COLO829 (cell line): ENCODE measurements at places on chromosomes 1 and 21.
A peak's percentile ranks its signal among the peaks of the same experiment; 100 is the strongest.

DNA sequence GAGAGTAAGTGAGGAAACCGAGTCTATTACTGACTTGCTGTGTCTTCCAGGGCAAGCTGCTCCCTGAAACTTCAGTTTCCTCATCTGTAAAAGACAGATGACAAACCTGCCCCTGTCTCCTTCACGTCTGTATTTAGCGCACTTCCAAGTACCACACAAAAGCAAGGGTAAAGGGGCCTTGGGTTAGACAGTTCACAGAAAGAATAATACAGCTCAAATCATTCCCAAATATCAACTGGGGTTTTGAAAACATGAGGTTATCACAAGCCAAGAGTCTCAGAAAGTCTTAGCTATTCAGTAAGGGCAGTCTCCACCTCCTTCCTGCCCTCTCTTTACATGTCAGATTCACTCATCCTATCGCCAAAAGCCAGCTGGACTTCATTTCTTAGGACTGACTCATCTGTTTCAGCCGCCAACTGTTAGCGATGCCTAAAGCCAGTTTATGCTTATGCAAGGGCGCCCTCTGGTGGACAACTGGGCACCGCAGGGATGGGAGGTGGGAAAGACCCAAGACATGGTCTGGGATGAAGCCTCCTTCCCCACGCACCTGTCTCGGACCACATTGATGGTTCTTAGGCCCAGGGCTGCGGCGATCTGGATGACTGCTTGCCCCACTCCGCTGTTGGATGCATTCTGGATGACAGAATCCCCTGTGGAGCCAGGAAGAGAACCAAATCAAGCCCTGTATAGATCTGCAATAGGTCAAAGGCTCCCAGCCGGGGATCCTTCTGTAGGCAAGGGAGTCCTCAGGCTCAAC is 21.1 kb upstream of the SRSF4 start:
- peak; percentile 93 for DNase-seq

DNA sequence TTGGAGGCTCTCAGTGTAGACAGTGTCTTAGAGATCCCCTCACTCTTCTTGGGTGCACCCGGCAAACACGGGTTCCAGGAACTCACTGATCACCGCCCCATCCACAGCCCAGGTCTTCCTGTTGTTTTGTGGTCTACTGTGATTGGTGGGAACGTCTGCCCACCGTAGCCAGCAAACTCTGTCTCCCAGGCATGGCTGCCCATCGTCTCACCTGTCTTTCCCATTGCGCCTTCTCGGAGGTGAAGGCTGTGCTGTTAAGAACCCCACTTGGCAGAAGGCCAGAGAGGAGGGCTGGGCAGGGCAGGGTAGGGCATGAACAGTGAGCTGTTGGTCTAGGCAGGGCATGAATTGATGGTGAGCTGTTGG is 14.1 kb upstream of the KCNA2 start:
- DNase-seq = no peak

DNA sequence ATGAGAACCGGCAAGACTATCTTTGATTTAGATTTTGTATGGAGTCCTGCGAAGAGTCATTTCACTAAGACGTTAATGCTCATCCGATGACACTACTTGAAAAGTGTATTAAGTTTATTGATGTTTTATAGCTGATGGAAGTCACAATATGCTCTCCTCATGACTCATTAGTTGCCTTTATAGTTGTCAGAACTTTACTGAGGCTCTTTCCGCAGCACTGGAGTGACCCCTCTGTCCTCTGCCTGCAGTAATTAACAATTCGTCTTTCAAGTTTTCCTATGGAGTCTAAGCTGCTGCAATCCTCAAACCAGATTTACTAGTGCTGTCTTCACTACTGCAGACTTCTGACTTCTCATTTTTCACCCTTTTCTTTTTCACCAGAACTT is 853 bp downstream of the USP16 start:
- no peak for DNase-seq

DNA sequence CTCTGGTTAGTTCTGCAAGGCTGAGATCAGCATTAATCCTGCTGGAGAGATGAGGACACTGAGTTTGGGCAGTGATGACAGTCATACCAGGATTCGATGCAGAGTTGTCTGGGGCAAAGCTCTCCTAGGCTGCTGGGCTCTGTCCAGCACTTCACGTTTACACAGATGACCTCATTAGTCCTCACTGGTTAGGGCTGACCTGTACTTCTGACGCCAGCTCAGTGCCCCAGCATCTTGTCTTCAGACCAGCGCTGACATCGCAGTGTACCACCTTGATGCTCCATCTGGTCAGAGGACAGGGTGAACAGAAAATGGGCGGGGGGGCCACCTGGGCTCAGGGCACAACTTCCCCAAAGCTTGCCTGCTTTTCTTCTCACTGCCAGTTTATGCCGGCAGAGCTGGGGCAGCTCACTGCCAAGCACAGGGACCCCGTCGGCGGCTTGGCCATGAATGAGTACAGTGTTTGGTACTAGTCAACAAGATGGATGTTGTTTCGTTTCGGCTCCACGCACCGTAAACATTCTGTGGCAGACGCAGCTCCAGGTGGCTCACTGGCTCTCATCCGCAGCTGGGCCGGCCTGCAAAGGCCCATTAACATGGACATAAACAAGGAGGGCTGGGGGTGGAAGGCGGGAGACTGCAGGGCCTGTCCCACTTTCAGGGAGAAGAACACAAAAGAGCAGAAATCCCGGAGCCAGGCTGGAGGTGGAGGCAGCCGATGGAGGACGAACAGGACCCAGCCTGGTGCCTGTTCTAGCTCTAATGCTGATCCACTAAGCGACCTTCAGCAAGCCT is 118.7 kb downstream of the GLIS1 start:
- DNase-seq = no peak

DNA sequence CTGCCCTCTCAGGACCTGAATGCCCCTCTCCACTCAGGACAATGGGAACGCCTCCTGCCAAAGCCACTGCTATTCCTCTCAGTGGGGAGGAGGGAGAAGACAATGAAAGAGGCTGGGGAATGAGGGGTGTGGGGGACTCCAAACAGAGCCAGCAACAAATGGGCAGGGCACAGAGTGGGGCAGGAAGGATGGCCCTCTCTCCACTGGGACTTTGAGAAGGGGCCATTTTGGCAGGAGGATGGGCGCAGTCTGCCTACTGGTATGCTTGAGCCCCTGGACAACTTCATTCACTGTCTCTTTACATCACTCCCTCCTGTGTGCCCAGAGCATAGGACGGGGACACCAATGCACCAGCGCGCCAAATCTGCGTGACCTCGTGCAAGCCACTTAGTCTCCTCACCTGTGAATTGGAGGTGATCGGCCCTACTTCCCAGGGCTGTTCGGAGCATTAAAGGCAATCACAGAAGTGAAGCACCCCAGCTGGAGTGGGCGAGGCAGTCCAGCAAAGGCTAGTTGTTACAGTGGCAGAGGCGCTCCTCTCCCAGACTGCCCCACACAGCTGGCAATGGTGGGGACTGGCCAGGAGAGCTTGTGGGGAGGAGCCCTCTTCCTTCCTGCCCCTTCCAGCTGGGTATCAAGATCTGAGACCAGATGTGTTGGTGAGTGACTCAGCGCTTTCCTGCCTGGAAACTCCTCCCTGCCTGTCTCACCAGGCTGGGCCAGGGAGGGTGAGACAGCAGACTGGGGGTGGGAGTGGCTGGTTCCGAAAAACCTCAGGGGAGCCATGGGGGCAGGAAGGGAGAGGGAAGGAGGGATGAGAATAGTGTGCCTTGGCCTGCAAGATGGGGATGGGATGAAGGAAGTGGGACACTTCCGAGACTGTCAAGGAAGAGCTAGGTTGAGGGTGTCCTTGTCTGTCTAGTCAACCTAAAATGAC is 22.4 kb upstream of the SYNC start:
- DNase-seq = peak; percentile 60

DNA sequence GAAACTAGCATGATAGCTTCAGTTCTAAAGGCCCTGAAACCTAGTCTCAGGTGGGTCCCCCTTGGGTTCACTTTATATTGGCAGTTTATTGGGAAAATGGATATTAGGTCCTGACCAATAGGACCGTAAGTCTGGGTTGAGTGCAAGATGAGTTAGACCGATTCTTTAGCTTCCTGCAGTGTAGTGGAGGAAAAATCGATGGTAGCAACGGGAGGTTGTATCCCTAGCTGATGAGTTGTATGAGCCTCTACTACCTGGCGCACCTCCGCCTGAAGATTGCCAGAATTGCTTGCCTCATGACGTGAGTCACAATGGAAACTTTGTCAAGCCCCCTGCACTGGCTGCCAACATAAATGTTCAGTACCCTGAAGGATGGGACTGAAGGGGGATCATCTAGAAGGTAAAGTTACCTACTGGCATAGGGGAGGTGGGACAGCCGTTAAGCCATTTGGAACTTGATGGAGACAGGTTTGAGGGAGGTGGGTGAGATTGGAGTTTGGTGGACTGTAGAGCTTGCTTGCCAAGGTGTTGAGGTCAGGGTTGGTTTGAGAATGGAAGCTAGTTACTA is 3.9 kb downstream of the RCC1 start:
- DNase-seq = no peak

DNA sequence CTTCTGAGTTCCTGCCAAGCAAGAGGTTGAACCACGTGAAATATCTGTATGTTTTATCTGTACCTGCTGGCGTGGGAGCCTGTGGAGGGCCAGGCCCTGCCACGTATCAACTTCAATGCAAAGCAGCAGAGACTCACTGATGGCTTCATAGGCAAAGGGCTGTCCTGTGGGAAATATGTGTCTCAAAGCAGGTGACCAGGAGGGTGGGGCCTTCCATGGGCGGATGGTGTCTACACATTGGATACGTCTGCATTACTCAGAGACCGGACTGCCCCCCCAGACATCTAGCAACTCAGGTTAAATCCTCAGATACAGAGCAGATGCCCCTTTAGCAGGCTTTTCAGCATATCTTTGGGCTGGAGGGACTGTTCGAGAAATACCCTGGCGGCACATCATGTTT is 210.8 kb upstream of the C1orf174 start:
- DNase-seq = no peak

- DNase-seq = no peak
Observed at GRCh38 chr1:235074523-235075047, 54.1 kb downstream of the TOMM20 start.

DNA sequence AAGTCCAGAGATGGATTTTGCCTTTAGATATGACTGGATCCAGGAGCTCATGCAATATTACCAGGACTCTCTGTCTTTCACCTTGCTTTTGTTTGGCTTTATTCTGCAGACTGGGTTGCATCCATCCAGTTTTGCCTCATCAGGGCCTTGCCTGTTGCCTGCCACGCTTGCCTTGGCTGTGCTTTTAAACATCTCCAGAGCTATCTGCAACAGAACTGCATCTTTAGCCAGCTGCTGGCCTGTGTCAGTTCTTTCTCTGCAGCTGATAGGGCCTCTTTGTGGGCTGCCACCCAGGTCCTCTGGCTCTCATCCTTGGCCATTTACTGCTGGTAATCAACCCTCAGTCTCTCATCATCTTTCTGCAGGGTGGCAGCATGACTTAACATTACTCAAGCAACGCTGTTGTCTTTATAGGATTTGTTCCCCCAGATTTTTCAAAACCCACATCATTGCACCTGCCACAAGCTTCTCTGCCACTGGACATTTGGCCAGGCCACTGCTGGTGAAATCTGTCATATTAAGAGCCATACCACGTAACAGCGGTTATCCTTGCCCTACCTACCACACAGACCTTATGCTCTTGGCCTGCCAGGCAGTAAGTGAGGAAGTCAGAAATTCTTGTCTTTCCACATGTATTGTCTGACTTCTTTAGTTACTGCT is 24.4 kb upstream of the HUNK start:
- DNase-seq = no peak

GRCh38 chr1:205962821-205963221 is 19.6 kb upstream of the SLC26A9 start:
- no peak for DNase-seq

GRCh38 chr21:44650973-44651675 is 3.3 kb downstream of the KRTAP12-4 start:
- DNase-seq = no peak

DNA sequence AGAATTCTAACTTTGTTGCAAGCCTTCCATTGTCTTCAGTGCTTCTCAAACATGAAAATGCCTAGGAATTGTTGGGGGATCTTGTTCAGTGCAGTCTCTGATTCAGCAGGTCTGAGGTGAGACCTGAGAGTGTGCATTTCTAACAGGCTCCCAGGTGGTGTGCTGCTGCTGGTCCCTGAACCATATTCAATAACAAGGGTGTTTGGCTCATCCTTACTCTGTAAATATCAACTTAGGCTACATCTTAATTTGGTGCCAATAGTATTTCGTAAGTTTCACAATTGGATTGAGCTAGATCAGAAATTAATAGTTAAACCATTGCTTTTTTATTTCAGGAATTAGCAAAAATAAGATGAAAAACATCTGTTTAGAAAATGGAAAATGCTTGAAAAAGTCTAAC is 59.1 kb upstream of the GPR88 start:
- no peak for DNase-seq

GRCh38 chr1:243257189-243257588 is 1.3 kb downstream of the SDCCAG8 start:
- DNase-seq = no peak

DNA sequence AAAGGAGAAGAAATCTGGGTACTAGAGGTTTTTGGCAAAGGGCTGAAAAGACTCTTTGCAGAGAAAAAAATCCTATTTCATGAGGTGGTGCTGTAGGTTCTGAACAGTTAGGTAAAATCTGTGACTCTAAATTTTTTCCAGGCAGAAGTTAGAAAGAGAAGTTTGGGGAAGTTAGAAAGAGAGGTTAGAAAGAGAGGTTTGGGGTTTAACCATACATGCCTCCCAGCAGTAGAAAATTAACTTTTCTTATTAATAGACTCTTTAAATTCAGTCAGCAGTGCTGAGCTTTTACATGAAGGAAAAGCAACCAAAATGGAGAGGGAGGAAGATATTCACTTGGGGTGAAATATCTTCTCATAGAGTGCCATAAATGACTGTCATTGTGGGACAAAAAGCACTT is 12.2 kb downstream of the AMY1C start:
- DNase-seq = no peak

GRCh38 chr1:230456478-230456877 is 30.3 kb upstream of the PGBD5 start:
- no peak for DNase-seq

- DNase-seq = no peak
Observed at GRCh38 chr1:36687312-36687711, 204.6 kb upstream of the CSF3R start.

DNA sequence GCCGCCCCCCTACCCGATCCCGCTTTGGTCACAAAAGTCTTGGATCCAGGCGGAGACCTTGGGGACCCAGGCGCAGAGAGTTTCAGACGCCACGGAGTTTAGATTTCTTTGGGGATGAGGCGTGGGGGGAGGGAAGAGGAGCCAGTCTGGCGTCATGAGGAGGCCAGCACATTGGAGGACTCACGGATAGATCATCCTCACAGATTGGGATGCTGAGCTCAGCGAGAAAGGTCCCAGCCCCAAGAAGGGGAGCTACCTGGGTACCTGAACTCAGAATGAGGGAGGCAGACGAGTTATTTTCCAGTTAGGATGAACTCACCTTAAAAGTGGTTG is 393 bp downstream of the ELAPOR1 start:
- no peak for DNase-seq
